ENCODE measurements at places on chromosomes 6 and 20.

DNA sequence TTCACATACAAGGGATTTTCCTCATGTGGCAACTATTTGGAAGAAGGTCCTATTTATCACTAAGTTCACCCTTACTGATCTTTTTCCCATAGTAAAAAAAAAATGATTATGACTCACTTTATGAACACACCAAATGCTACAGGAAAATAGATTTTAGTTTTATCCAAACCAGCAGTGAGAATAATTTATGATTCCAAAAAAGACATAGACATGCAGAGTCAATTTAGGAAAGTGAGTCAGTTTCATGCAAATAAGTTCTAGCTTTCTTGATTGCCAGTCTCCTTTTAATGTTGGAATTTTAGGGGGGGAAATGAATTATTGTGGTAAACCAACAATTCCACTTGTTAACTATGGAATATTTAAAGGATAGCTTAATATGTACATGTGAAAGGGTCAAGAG lies 64.0 kb upstream of the RNF146 start:
- no peak for DNase-seq

- DNase-seq, result no peak
These were observed 83.0 kb upstream of the SGK1 start for GRCh38 chr6:134400941-134401340.

DNA sequence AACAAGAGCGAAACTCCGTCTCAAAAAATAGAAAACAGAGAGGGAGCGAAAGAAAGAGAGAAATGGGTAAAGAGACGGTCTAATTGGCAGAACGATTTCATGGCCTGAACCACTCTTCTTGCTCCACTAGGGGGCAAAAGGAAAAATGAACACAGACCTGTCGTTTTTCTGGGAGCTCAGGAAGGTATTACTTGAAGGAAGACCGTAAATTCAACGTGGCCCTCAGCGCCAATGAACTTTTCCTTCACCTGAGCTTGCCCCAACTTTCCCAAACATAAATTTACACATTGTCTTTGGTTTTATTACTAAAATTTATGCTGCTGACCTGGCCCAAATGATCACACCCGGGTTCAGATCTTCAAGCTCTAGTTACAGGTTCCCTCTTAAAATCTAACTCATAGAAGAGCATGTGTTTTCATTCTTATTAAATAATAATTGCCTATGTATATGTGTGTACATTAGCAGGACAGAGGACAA lies 67.3 kb downstream of the ATP9A start:
- no peak for DNase-seq

DNA sequence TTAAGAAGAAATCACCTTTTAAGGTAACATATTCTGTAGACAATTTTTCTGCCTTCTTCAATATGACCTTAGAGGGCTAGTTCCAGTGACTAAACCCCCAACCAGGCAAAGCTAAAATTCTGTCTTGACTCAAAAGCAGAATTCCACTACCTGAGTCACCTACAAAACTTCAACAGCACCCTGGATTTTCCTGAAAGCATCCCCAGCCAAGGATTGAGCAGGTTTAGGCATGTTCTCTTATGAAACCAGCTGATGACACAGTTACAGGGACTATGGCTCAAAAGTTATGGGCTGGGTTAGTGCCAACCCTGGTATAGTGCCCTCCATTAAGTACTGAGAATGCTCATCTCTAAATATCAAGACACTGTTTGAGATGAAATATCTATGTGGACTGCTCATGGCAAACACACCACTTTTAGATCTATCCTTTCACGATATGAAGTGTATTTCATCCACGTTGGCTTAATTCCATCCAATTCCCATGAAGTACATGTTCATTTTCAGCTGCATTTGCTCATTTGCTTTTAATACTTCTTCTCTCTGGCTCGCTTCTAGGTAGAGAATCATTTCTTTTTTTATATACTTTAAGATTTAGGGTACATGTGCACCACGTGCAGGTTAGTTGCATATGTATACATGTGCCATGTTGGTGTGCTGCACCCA lies 53.6 kb upstream of the TNFAIP3 start:
- DNase-seq, result no peak

- no peak for DNase-seq
These were observed 12.4 kb upstream of the CCN5 start for GRCh38 chr20:44702776-44703175.

- DNase-seq, result no peak
These were observed 74.6 kb downstream of the DTD1 start for GRCh38 chr20:18662279-18663040.

GRCh38 chr6:102039441-102039840 lies 645.9 kb downstream of the GRIK2 start:
- DNase-seq, result no peak

- DNase-seq, result no peak
These were observed 6.5 kb downstream of the IP6K3 start for GRCh38 chr6:33740204-33740608.

DNA sequence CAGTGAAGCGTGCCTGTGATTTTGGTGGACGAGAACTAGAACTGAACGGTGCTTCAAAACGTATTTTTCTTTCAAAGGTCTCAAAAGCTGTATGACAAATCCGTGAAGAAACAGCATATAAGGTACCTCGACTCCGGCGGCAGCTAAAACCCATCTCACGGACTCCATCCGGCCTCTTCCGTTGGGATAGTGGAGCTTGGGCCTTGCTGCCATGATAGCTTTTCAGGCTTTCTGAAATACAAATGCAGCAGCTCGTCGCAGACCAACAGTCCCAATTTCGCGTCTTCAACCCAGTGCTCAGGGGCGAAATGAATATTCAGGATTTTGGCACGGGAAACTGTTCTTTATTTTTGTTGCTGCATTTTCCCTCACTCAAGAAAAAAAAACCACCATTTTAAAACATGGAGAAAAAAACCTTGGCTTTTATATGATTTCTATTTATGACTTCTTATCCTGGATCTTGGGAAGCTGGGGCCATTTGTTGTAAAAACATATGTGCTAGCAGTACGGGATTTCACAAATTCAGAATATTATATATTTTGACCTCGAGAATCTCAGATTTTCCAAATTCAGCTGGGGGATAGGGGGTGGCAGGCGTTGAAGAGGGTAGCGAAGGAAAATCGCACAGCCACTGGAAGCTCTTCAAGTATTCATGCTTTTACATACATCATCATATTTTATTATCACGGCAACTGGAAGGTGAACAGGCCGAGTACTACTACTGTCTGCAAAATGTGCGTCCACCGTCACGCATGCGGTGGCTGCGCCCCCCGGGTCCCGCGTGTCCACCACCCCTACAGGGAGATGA lies 849 bp downstream of the GSTA4 start:
- no peak for DNase-seq

GRCh38 chr6:134593442-134593841 lies 275.5 kb upstream of the SGK1 start:
- peak; percentile 46 for DNase-seq

DNA sequence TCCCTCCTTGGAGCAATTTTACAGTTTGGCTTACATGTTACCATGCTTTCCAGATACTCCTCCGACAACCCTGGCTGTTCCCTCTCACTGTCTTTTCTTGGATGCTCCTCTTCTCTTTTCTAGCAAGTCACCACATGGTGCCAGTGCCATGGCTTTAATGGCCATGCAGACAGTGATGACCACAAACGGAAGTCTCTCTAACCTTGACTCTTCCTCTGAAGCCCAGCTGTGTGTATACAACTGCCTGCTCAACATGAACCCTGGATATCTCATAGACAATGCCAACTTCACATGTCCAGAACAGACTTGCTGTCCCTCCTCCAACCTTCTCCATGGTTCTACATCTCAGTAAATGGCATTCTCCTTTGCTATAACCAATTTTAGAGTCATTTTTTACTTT lies 49.8 kb upstream of the NEDD9 start:
- no peak for DNase-seq

DNA sequence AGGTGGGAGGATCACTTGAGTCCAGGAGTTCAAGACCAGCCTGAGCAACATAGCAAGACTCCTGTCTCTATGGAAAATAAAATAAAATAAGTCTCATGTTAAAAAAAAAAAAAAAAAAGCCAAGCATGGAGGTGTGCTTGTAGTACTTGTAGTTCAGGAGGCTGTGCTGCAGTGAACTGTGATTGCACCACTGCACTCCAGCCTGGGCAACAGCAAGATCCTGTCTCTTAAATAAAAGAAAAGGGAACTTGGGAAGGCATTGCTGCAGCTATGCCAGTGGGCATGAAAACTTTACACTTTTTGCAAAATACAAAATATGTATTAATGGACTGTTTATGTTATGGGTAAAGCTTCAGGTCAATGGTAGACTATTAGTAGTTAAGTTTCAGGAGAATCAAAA lies 37.5 kb upstream of the REV3L start:
- no peak for DNase-seq

DNA sequence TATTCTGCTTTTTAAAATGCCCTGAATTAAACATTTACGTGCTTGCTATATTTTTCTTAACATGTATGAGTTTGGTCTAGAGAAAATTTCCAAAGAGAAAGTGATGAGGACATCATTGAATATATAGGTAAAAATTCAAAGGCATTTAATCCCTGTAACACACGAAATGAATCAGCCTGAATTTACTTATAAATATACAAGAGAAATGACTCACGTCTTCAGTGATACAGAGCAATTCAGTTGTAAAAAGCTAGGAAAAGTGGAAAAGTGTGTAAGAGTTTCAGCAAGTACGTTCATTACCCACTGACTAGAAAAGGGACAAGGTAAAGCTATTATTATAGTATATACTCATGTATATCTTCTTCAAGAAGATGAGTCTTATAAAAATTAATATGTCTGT lies 124.8 kb downstream of the HIVEP1 start:
- DNase-seq, result no peak

- DNase-seq, result no peak
These were observed 31.7 kb upstream of the SCUBE3 start for GRCh38 chr6:35181933-35182612.

GRCh38 chr6:19664878-19665612 lies 172.1 kb upstream of the ID4 start:
- no peak for DNase-seq

GRCh38 chr20:62614085-62614960 lies 28.0 kb upstream of the SLCO4A1 start:
- DNase-seq, result no peak

GRCh38 chr6:5566718-5567117 lies 305.4 kb downstream of the FARS2 start:
- DNase-seq, result no peak

DNA sequence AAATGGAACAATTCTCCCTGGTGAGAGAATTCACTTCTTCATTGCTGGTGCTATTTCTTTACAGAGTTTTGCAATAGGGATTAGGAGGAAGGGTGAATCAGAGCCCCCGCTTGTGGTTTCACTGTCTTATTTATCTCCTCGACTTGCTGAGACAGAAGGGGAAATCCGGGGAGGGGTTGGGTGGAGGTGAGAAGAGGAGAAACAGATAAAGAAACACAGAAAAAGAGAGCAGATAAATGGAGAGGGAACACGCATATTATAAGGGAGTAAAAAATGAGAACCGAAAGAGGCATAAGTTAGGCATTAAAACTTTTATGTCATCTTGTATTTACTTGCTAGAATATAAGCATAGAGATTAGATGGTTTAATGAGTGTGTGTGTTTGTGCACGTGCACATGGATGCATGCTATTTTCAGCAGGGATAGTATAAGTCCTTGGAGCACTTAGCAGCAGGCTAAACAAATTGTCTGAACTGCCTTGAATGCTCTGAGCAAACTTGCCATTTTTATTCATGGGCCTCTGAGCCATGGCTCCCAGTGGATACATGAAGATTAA lies 105.0 kb downstream of the OLIG3 start:
- DNase-seq, result no peak

- no peak for DNase-seq
These were observed 34.2 kb upstream of the GSTA4 start for GRCh38 chr6:53029257-53029656.

GRCh38 chr6:34774967-34775366 lies 16.9 kb upstream of the BLTP3A start:
- DNase-seq, result no peak

DNA sequence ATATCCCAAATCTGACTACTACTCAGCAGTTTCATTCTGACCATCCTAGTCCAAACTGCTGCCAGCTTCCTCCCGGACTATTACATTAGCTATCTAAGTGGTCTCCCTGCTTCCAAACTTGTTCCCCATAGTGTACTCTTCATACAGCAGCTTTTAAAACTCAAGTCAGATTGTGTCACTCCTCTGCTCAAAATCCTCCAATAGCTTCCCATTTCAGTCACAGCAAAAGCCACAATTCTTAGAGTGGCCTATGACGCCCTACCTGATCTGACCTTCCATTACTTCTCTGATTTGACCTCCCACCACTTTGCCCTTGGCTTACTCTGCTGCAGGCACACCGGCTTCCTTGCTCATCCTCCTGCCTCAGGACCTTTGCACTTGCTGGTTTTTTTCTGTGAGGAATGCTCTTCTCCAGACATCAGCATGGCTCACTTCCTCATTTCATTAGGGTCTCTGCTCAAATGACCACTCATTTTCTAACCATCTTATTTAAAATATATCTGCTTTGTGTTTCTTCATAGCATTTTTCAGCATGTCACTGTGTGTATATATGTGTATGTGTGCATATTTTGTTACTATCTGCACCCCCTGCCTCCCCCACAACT lies 111.1 kb upstream of the DTNBP1 start:
- DNase-seq, result no peak

- DNase-seq, result no peak
These were observed 163.5 kb upstream of the MANEA start for GRCh38 chr6:95413789-95414188.

DNA sequence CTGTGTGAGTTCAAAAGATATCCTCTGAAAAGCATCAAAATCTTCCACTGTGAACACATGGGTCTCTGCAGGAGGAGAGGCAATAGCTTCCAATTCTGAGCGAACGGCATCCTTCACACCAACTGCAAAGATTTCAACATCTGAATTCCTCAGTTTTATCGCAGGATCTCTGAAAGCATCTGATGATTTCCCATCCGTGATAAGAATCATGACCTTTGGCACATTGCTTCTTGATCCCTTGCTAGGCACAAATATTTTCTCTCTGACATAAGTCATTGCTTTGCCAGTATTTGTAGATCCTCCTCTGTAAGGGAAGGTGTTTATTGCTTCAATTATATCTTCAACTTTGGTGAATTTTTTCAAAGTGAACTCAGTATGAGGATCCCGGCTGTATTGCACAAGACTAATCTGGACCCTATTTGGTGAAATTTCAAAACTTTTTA lies 22.7 kb downstream of the COL12A1 start:
- DNase-seq, result no peak

GRCh38 chr6:131754715-131755567 lies 44.1 kb upstream of the CTAGE9 start:
- no peak for DNase-seq

- no peak for DNase-seq
These were observed 15.0 kb upstream of the MRAP2 start for GRCh38 chr6:84018453-84019061.

DNA sequence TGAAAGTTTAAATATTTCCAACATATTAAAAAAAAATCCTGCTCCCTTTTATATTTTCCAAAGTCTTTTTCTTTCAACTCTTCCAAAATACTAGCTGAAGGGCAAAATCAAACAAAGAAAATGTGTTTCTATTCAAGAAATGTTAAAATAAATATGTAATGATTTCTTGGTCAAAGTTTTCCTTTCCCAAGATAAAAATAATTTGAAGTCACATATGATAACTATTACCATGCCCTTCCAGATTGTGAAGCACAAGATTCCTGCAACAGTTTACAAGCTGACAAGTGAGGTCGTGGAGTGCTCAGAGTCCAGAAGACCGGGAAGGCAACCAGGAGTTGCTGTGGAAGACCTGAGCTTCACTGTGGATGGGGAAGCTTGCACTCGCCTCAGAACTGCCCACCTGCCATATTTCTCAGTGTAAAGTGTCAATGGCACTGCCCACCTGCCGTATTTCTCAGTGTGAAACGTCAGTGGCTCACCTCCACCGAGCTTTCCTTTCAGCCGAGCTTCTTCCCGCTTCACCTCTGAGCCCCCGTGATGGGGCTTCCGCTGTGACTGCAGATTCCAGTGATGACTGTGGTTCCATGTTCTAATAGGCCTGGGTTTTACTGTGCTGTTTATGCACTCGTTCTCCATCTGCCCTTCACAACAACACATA lies 160.5 kb downstream of the THBS2 start:
- DNase-seq, result no peak
